ENCODE measurements at places on chromosomes 1 and 21. TPM values are rescaled to one million over a fixed set of nuclear protein-coding genes. Genes with fewer than 3 reads are reported as not detected.

DNA sequence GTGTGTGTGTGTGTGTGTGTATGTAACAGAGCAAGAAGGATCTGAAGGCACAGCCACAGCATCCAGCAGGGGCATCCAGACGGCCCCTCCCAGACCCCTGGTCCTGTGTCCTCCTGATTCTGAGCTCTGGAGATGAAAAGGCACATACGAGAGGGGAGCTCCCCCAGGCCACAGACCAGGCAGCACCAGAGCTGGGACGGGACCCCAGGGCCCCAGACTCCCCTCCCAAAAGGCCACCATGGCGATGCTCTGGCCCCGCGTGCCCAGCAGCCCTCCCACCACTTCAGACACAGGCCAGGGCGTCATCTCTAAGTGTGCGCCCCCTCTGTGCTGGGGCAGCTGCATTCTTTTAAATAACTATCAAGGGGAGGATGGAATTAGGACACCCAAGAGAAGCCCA lies 245.8 kb downstream of the MATN1 start:
- no peaks in the 10 kb centered on the region for H3K36me3 ChIP-seq
- H3K4me3 ChIP-seq: no peak overlapping the region
- no peaks in the 10 kb centered on the region for H3K27me3 ChIP-seq
- H3K4me1 ChIP-seq: no peaks in the 10 kb centered on the region
- H3K27ac ChIP-seq: no peak overlapping the region

Gene VTCN1
- not detected for polyA plus RNA-seq

Gene SARS1
- polyA plus RNA-seq: 125 TPM

GRCh38 chr1:40245686-40246085 lies 2.1 kb upstream of the TMCO2 start:
- no peaks in the 10 kb centered on the region for H3K36me3 ChIP-seq
- no peak for DNase-seq
- H3K4me1 ChIP-seq: no peaks in the 10 kb centered on the region
- H3K4me3 ChIP-seq: no peak overlapping the region
- H3K27ac ChIP-seq: no peak overlapping the region

DNA sequence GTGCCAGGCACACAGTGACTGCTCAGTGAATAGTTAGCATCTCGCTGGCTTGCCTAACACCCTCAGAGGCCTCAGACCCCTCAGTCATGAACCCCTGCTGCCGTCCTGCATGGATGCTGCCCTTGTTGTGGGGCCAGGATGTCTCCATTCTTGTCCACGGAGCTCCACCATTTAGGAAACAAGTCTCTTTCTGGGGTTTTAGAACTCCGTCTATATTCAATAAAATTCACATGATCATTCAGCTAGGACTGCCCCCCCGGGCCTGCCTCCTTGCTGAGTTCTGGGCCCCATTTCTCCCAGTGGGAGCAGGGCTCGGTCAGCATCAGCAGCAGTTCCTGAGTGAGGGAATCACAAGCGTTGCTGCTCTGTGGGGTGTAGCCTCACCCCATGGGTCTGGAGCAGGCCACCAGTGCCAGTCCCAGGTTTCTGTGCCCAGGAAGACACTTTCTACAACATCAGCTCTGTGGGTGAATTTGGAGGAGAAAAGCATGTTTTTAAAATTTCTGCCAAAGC lies 134.1 kb downstream of the RHOU start:
- H3K27me3 ChIP-seq: no peaks in the 10 kb centered on the region
- H3K27ac ChIP-seq: no peak overlapping the region
- no peak for DNase-seq
- H3K36me3 ChIP-seq: no peaks in the 10 kb centered on the region
- no peak overlapping the region for H3K4me3 ChIP-seq
- H3K4me1 ChIP-seq: peaks cover 11% of the 10 kb centered on the region

DNA sequence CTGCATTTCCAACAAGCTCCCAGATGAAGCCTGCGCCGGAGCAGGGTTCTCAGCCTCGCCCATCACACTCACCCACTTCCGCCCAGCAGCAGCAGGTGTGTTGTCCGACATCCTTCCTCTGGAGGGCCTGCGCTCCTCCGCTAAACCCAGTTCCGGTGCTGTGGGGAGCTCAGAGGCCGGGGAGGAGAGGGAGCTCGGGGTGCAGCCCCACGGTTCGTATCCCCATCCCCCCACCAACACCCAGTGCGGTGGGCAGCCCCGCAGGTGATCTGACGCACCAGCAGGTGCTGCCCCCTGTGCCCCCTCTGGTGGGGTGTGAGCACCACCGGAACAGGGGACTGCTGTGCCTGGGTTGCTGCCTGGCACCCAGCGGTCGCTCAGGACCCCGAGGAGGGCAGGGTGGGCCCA lies 3.4 kb upstream of the PEX10 start:
- no peak overlapping the region for H3K27ac ChIP-seq
- no peaks in the 10 kb centered on the region for H3K36me3 ChIP-seq
- no peak overlapping the region for H3K4me3 ChIP-seq
- DNase-seq: no peak
- no peaks in the 10 kb centered on the region for H3K27me3 ChIP-seq

DNA sequence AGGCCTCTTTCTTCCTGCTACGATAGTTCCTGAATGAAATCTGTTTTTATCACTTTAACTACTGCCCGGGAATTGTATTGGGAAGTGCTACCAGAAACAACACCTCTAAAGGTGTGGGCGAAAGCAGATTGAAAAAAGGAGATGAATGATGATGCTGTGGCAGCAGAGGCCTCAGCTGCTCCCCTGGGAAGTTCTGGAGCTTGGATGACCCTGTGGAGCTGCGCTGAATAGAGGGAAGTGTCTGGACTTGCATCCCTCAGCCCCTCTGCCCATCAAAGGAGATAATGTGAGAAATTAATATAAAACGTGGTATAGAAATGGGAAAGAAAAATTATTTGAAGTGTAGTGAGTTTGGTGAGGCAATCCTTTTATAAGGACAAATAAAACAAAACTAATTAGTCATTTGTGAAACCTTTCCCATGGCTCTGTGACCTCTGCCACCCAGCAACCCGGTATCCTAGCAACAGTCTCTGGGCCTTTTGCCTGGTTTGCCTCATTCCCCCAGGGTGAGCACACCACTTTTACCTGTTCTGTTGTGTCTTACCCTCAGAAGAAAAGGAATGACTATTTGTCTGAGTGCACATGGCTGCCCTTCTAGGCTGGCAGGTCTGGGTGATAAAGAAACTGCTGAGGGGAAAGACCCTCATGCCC lies 21.3 kb downstream of the OVAAL start:
- no peaks in the 10 kb centered on the region for H3K36me3 ChIP-seq

GRCh38 chr1:27333717-27334279 lies 8.0 kb upstream of the SYTL1 start:
- H3K36me3 ChIP-seq: peaks cover 4% of the 10 kb centered on the region
- DNase-seq: no peak
- no peaks in the 10 kb centered on the region for H3K4me1 ChIP-seq
- H3K27me3 ChIP-seq: no peaks in the 10 kb centered on the region
- no peak overlapping the region for H3K4me3 ChIP-seq

All from GM23338 (cell line).